Left ventricle myocardium inferior (tissue), 1 donor: ENCODE measurements at places on chromosomes 2 and 18. TPM values are rescaled to one million over a fixed set of nuclear protein-coding genes. Genes with fewer than 3 reads are reported as not detected.

ERLEC1 gene
- 44.3 TPM for total RNA-seq

OR6B2 gene
- not detected for total RNA-seq

LMAN1 gene
- 56.8 TPM for total RNA-seq

SRD5A2 gene
- not detected for total RNA-seq

COL4A4 gene
- 8.9 TPM for total RNA-seq

UCN gene
- total RNA-seq: 1.5 TPM

ALKAL2 gene
- 1.1 TPM for total RNA-seq

ZNF638 gene
- 97.1 TPM for total RNA-seq

AOX1 gene
- 3.6 TPM for total RNA-seq

LTBP1 gene
- 88.9 TPM for total RNA-seq

TUBA4B gene
- not detected for total RNA-seq

ABHD3 gene
- total RNA-seq: 3.7 TPM

HRH4 gene
- 0.33 TPM for total RNA-seq

GPR39 gene
- total RNA-seq: not detected

MAPK4 gene
- total RNA-seq: 21.7 TPM

DIPK1C gene
- 6.4 TPM for total RNA-seq

TANC1 gene
- total RNA-seq: 59.7 TPM

EML6 gene
- 0.77 TPM for total RNA-seq

CXCR4 gene
- total RNA-seq: 3.2 TPM

ZRANB3 gene
- total RNA-seq: 1.4 TPM

ZC3H6 gene
- 23.5 TPM for total RNA-seq

ABCB11 gene
- 0.05 TPM for total RNA-seq

COL6A3 gene
- 57.1 TPM for total RNA-seq

OLA1 gene
- 65.7 TPM for total RNA-seq

VWC2L gene
- not detected for total RNA-seq

ERMN gene
- not detected for total RNA-seq

PDE1A gene
- total RNA-seq: 17.3 TPM

KHK gene
- 2.9 TPM for total RNA-seq

TAF1B gene
- total RNA-seq: 4.2 TPM

STARD7 gene
- total RNA-seq: 174 TPM

REG3A gene
- not detected for total RNA-seq

COL3A1 gene
- 98.5 TPM for total RNA-seq

SLC19A3 gene
- total RNA-seq: 0.74 TPM

QPCT gene
- total RNA-seq: 2.0 TPM

HYCC2 gene
- 11.5 TPM for total RNA-seq

SERPINB3 gene
- total RNA-seq: not detected

HDLBP gene
- 365 TPM for total RNA-seq

CCDC148 gene
- 0.30 TPM for total RNA-seq

SKOR2 gene
- total RNA-seq: not detected

STAT4 gene
- 0.82 TPM for total RNA-seq

AKAIN1 gene
- total RNA-seq: not detected

PLEKHH2 gene
- 1.3 TPM for total RNA-seq

REG3G gene
- total RNA-seq: not detected

KIAA2012 gene
- not detected for total RNA-seq

CNGA3 gene
- not detected for total RNA-seq

EVA1A gene
- total RNA-seq: 0.41 TPM

SLC23A3 gene
- total RNA-seq: 0.58 TPM

LRP1B gene
- 0.08 TPM for total RNA-seq

DPP4 gene
- total RNA-seq: 4.4 TPM

MLPH gene
- 73.5 TPM for total RNA-seq

HOXD1 gene
- total RNA-seq: not detected

UNC80 gene
- 0.03 TPM for total RNA-seq

LRRC30 gene
- not detected for total RNA-seq
